Stimulated activated CD8-positive, alpha-beta memory T cell treated with anti-CD3 and anti-CD28 coated beads, Interleukin-12 subunit alpha, Interleukin-12 subunit beta, amount 100 ng/mL, for 4 hours (primary cell): ENCODE measurements at places on chromosomes 5 and 9.

DNA sequence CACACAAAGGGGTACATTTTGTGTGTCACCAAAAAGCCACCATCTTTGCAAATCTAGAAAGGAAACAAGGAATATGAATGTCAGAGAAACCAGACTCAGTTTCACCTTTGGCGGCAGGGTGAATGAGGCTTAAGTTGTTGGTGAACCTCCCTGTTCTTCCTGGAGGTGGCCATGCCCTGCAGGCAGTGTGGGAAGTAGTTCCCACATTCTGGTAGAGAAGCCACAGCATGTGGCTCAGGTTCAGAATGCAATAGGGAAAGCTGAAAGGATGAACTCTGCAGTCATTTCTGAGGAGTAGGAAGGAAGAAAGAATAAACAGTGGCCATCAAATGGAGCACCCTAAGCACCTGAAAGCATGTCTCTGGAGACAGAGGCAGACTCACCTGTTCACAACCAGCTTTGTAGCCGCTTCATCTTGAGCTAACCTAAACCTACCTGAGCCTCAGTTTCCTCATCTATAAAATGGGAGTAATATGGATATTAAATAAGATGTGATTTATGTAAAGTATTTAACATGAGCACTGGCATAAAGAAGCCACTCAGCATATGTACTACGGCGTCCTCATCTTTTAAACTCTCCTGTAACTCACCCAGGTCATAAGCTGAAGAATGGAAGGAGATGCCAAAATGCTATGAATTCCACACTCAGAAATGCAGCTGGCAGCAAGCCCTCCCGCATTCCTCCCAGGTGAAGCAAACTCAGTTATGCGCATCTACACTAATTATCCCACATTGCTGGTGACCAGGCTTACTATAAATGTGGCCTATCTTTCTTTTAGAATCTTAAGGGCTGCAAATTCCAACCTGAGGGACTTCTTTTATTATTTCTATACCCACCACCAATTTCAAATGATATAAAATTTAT, 86.0 kb downstream of the ZNF608 start:
- DNase-seq, result no peak

GRCh38 chr5:16726538-16726946, 109.7 kb upstream of the RETREG1 start:
- no peak for DNase-seq

DNA sequence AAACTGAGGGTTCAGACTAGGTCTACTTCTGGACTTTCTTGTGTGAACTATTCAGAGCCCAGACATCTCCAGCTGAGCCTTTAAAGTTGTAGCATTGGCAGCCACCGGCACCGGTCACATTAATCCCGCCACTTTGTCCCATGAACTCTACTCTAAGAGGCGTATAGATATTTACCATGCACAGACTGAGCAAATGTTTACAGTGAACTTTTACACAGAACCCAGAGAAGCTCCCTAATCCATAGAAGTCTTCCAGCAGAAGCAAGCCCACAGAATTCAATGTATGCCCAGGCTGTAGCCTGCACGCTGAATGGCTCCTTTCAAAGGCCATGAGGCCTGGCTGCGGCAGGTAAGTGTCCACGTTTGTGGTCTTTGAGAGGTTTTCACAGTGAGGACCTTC, 466.9 kb downstream of the ENC1 start:
- no peak for DNase-seq

DNA sequence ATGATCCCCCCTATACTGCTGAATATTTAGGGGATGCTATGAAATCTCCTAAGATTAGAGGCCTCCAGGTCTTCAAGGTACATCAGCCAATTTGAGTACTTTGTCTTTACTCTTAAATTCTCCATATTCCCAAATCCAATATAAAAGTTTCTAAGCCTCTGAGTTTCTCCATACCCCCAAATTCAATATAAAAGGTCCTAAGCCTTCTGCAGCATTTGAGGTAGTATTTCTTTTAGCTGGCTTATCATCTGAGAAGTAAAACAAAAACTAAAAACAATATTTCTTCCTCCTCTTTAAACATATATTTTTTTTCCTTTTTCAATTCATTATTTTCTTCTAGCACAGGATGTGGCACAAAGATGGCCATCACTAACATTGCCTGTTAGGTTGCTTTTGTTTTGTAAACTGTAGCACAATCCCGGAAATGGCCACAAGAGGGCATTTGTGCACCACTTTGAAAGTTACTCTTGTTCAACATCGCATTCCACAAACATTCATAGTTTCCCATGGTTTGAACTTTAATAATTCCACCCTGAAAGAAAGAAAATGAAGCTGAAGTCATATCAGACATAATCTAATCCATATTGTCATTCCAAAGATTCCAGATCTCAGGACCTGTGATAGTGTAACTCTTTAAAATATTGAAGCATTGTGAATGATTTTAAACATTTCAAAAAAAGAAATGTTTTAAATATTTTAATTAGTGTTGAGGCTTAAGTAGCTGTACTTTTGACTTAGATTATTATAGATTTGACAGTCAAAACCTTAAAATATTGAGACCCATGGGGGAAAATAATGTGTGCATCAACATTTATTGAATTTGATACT, 21.0 kb upstream of the SCGB3A2 start:
- no peak for DNase-seq

GRCh38 chr5:116237917-116238500, 153.2 kb downstream of the COMMD10 start:
- no peak for DNase-seq

DNA sequence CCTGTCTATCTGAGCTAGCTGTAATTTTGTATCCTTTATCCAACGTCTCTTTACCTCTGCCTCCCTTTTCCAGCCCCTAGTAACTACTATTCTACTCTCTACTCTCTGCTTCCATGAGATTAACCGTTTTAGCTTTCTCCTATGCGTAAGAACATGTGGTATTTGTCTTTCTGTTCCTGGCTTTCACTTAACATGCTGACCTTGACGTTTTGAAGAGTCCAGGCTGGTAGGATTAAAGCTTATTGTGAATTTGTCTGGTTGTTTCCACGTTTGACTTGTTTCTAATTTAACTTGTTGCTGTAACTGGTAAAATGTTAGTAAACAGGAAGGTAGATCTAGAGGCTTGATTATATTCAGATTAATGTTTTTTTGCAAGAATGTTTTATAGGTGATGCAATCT, 385.3 kb downstream of the PSAT1 start:
- no peak for DNase-seq

DNA sequence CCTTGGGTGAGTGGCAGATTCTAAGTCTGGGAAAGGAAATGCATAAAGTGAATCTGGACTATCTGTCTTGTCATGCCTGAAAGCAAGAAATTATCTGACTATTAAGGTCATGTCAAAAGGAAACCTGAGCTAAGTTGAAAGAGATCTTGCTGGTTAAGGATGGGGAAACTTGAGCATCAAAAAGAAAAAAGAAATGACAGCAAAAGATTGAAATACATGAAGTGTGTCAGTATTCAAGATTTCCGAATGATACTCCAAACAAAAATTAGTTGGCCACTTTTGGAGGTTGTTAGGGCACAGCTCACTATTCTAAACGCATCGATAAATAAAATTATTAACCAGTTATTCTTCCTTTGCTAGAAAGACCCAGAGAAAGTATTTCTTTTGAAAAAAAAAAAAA, 3.3 kb upstream of the FBN2 start:
- DNase-seq, result no peak

GRCh38 chr9:116934131-116934530, 247.0 kb downstream of the TRIM32 start:
- no peak for DNase-seq

- no peak for DNase-seq
Observed at GRCh38 chr9:85013703-85014102, 344.2 kb downstream of the NTRK2 start.

DNA sequence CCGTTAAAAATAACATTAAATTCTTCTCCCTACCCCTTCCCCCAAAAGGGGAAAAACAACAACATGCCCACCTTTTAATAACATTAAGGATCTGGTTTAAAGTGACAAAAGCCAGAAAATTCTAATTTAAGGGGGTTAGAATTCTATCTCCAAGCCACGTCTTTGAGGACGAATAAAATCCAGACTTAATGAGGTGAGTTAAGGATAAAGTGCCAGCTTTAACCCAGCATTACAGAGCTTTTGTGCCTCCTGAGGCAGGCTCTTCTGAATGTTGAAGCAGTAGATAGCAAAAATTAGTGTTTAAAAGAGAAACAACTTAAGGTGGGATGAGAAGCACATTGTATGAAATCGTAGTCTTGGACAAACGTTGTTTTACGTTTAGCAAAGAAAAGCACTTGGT, 329.0 kb upstream of the MPDZ start:
- no peak for DNase-seq

- DNase-seq, result no peak
Observed at GRCh38 chr5:39473156-39473775, 48.5 kb upstream of the DAB2 start.

DNA sequence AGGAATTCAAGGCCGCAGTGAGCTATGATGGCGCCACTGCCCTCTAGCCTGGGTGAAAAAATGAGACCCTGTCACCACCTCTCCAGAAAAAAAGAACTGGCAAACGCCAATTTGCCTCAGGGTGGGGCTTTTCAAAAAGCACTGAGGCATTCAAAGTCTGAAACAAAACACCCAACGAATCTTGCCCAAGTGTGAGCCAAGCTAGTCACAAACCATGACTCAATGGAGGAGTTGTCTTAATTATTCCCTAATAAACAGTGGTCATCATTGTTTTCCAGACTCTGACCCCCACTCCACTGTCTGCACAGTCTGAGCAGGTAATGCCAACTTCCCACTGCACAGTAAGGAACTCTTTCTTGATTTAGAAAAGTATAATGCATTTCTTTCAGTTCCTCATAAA, 16.8 kb downstream of the FRMD3 start:
- DNase-seq, result no peak

DNA sequence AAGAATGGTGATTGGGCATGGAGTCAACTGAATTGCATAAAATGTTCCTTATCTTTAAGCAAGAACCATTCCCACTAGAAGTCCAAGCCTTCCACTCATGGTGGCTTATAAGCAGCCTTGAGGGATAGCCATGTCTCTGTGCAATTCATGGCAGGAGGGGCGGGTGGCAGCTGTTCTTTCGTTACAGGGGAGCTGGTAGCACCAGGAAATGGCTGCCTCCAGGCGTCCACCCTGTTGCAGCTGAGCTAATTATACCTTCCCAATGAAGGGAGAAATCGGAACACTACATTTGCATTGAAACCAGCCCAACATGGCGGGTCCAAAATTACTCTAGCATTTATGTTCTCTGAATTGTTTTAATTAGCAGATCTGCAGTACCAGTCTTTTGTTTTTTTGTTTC, 289.8 kb downstream of the NTRK2 start:
- DNase-seq, result no peak
